ENCODE measurements at places on chromosomes 16 and 17.

DNA sequence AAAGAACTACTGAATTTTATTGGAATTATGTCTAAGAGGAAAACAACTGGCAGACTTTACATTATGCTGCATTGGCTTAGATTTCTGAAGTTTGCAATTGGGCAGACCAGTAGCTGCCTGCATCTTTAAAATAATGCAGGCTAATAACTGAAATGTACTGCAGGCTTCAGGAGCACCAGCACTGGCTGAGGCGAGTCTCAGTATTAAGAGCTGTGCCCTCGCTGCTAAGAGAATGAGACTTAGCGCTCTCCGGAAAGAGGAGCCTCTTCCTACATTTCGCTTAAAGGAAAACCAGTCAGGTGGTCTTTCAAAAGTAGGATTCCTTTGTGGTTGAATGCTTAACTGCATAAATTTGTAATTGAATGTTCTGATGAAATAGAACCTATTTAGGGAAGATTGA is 885 bp downstream of the CNTNAP4 start:
- no peak for DNase-seq

GRCh38 chr17:7704601-7705268 is at the start of gene EFNB3:
Gene EFNB3, plus strand, starts transcription at chr17:7705202. Its CDS starts 397 bp downstream, at chr17:7705599.
- DNase-seq = no peak

- no peak for DNase-seq
Measured at GRCh38 chr17:38730526-38731379, 612 bp downstream of the CISD3 start.

GRCh38 chr17:65283704-65284103 is 146.5 kb downstream of the RGS9 start:
- no peak for DNase-seq

DNA sequence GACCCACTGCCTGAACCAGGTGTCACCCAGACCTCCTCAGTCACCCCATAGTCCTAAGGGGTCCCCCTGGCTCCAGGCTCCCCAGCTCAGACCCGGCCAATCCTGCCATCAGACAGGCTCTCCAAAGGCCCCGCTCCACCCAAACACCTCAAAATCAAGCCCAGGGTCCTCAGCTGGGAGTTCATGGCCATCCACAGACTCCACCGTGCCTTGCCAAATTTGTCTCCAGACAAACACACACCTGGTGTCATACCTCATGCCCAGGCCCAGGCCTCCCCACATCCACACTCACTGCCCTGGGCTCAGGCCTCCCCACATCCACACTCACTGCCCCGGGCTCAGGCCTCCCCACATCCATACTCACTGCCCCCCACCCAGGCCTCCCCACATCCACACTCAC is 12.5 kb downstream of the RPH3AL start:
- no peak for DNase-seq

GRCh38 chr16:84475643-84476240 is 28.7 kb downstream of the MEAK7 start:
- no peak for DNase-seq

DNA sequence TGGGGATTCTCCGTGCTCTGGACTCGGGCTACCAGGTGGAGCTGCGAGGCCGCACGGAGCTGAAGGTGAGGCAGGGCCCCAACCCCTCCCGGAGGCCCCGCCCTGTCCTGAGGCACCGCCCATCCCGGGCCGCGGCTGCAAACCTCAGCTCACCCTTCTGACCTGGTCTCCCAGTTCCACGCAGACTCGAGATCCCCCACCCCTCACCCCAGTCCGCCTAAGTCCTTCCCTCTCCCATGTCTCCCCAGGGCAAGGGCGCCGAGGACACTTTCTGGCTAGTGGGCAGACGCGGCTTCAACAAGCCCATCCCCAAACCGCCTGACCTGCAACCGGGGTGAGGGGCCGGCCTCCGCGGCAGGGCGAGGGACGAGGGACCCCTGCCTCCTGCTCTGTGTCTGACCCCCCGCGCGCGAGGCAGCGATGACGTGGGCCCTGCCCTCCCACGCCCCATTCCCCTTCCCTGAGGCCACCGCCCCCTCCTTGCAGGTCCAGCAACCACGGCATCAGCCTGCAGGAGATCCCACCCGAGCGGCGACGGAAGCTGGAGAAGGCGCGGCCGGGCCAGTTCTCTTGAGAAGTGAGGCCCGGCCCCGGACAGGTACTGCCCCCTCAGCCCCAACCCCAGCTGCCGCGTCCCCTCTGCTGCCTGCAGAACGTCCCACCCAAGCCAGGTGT is 13.7 kb downstream of the GUCY2D start:
- DNase-seq = no peak

GRCh38 chr16:82639666-82640336 is 13.0 kb downstream of the CDH13 start:
- DNase-seq = no peak

GRCh38 chr17:61410141-61411010 is 10.7 kb downstream of the TBX2 start:
- no peak for DNase-seq

GRCh38 chr17:48613862-48614694 is 1.0 kb downstream of the HOXB8 start:
- no peak for DNase-seq

DNA sequence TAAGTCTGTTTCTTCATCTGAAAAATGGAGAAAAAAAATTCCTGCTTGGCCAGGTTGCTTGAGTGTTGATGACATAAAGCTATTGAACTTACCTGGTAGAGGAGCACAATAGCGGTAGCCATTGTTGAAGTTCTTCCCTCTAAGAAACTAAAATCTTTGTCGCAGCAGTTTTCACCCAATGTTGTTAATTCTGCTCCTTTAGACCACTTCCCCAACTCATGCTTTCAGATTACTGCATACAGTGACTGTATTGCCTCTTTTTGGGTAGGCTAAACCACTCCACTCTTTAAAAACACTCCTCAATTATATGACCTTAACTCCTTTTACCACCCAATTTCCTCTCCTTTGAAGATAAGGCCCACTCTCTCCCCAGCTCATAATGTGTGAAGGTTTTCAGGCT is 35.7 kb upstream of the CCL2 start:
- no peak for DNase-seq

DNA sequence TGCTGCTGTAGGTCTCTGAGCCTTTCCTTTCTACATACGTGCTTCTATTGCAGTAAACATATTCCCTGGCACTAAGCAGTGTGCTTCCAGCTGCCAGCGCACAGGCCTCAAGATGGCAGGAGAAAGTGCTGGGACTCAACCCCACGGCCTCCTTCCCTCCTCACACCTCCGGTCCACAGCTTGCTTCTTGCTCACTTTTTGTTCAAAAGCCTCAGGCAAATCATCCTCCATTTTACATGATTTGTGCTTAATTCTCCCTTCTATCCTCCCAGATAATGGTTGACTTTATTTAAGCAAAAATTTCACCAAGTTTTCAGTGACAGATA is 5.4 kb downstream of the CDK5R1 start:
- DNase-seq = no peak

DNA sequence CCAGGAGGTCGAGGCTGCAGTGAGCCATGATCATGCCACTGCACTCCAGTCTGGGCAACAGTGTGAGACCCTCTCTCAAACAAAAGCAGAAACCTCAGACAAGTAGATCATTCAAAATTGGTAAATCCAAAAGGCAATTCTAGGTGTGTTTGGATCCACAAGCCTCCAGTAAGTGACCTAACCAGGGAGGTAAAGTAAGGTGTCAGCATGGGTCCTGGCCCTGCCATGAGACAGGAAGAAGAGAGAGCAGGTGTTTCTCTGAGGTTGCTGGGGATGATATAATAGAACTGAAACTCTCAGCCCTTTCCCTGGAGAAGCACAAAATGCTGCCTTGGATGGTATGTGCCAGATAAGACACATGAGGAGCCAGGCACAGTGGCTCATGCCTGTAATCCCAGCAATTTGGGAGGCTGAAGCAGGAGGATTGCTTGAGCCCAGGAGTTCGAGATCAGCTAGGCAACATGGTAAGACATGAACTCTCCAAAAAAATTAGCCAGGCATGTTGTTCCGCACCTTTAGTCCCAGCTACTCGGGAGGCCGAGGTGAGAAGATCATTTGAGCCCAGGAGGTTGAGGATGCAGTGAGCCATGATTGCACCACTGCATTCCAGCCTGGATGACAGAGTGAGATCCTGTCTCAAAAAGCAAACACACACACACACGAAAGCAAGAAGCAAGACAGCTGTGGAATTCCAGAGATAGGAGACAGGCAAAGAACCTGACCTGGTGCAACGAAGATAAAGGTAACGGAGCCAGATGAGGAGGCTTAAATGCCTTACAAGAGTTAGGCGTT is 6.5 kb downstream of the TM4SF5 start:
- no peak for DNase-seq

DNA sequence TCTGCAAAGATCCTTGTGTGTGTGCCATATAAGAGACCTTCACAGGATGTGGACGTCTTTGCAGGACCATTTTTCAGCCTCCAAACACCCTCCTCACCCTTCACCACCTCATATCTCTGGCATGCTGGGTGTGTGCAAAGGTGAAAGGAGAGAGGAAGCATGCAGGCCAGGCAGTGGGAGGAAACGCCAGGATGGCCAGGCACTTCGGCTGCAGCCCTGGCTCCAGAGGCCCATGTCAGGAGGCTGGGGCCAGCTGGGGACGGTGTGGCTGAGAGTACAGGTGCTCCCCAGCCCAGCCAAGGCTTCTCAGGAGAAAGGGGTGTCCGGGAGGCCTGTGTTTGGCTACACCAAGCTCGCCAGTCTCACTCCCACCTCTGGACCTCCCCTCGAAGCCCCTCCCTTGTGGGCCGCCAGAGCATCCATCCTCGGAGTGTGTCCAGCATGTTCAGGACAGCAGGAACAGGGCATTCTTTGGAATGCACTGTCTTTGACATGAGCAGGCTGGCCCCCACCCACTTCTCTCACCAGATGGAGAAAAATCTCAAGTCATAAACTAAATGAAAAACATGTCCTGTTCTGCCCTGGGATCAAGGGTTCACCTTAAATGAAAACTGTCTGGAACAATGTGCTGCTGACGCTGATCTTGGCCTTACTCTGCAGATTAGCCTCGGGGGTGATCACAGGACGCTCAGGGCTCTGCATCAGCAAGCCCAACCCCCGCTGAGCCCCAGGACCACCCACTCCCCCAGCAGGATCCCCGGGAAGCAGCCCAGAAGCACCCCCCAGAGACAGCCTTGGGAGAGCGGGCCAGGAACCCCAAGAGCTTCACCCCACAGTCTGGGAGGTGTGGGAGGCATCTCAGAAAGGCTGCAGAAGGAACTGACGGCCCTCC is 15.9 kb downstream of the PEMT start:
- no peak for DNase-seq

DNA sequence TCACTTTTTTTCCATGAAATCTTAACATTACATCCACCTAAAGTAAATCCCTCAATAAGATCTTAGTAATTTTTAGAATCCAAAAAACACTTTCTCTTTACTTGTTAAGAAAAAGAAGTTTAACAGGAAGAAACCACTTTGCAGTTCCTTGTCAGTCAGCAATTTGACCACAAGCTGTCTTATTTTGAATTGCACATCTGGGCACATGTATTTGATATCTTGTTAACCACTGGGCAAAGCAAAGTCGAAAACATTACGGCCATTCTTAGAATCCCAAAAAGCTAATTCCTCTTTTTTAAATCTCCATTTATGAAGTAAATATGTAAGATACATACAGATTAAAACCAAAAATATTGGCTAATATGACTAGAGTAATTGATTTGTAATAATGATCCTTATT is 1.1 kb downstream of the ABCA10 start:
- no peak for DNase-seq

GRCh38 chr17:43994272-43995149 is 9.9 kb upstream of the NAGS start:
- no peak for DNase-seq

GRCh38 chr16:78452025-78452555 is 352.6 kb downstream of the WWOX start:
- DNase-seq = no peak

GRCh38 chr16:9212621-9213020 is 121.2 kb downstream of the HAPSTR1 start:
- no peak for DNase-seq

DNA sequence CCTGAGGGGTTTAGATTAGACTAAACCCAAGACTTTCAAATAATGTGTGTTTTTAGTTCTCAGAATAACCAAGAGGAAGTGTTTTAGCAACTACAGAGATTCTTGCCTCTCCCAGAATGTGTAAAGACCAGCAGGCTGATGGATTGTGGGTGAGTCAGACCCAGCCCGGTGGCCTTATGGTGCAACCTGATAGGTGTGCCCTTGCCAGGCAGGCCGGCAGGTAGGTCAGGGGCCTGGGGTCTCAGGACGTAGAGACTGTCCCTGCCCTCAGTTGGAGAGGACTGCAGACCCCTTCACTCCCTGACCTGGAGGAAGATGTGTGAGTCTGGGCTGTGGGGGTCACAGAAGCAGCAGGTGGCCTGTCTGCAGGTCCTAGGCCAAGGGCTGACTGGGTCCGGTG is 47.2 kb upstream of the ACSF3 start:
- DNase-seq = no peak

- no peak for DNase-seq
Measured at GRCh38 chr16:22071331-22071910, 20.9 kb upstream of the VWA3A start.

DNA sequence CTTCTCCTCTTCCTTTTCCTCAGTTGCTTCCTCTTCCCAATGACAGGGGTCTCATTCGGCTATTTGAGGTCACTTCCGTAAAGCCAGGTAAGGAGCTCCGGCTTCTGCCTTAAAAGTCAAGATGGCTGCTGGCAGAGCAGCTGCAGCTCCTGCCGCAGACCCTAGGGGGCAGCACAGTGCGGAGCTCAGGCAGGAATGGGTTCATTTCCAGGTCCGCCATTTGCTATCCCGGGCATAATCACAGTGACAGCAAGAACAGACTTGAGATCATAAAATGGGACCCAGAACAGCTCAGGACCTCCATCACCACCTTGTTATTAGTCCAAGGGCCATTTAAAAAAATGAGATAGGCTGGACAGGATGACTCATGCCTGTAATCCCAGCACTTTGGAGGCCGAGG is 199.5 kb downstream of the ZNF18 start:
- no peak for DNase-seq

DNA sequence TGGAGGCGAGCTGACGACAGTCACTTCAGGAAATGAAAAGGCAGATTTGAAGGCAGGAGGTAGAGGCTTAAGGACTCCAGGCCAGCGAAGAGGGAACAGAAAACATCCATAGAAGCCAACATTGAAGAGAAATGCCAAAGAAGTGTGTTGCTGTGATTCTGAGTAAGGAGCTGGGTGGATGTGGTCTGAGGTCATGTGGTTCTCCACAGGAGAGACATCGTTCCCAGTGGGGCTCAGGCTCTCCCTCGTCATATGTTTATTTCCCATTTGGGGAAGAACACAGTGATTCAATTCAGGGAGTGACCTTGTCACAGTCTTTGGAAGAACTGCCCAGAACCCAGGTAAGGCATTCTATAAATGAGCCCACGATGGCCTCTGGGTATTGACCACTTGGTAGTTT is 6.6 kb upstream of the PMP22 start:
- DNase-seq = no peak

DNA sequence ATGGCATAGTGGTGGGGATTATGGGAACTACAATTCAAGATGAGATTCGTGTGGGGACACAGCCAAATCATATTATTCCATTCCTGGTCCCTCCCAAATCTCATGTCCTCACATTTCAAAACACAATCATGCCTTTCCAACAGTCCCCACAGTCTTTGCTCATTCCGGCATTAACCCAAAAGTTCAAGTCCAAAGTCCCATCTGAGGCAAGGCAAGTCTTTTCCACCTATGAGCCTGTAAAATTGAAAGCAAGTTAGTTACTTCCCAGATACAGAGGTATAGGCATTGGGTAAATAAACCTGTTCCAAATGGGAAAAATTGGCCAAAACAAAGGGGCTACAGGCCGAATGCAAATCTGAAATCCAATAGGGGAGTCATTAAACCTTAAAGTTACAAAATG is 1063.2 kb downstream of the CDH11 start:
- no peak for DNase-seq

- no peak for DNase-seq
Measured at GRCh38 chr16:73504591-73505575, 457.0 kb upstream of the ZFHX3 start.

GRCh38 chr16:79155904-79156303 is 444.6 kb downstream of the MAF start:
- DNase-seq = no peak

All from NCI-H1417 treated with DMSO at 0.1 percent for 48 hours (cell line).